Mammary microvascular endothelial cell (primary cell): ENCODE measurements at places on chromosomes 6 and 20. TPM values are rescaled to one million over a fixed set of nuclear protein-coding genes. Genes with fewer than 3 reads are reported as not detected.

WFDC8 gene
- not detected in 2 replicates for total RNA-seq

CTCFL gene
- not detected in 2 replicates for total RNA-seq

SUN5 gene
- total RNA-seq: not detected in 2 replicates

TRIM26 gene
- total RNA-seq: 60.5 and 62.6 TPM in 2 replicates

PRRT1 gene
- not detected in 2 replicates for total RNA-seq

SCRT2 gene
- total RNA-seq: not detected in 2 replicates

MMUT gene
- 6.5 and 8.4 TPM in 2 replicates for total RNA-seq

ARMH2 gene
- not detected in 2 replicates for total RNA-seq

OSTM1 gene
- 35.9 and 46.2 TPM in 2 replicates for total RNA-seq
